ENCODE measurements at places on chromosomes 7 and 10.
A peak's percentile ranks its signal among the peaks of the same experiment; 100 is the strongest.

GRCh38 chr7:68433462-68434070 lies 1164.7 kb upstream of the AUTS2 start:
- DNase-seq = no peak

DNA sequence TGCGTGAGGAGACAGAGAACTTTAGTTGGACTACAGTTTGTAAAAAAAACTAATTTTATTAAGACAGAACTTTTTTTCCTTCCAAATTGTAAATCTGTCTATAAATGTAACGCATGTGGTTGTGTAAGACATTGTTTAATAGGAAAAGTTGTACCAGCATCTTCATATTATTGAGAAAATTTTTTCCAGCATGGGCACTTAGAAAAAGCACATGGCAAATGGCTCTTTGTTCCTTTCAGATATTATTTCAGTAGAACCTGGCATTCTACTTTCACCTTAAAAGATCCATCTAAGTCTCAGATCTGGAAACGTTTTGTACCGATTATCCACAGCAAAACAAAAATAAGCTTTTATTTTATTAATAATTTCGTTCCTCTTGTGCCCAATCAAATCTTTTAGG lies 43.2 kb downstream of the ZRANB1 start:
- DNase-seq = no peak

DNA sequence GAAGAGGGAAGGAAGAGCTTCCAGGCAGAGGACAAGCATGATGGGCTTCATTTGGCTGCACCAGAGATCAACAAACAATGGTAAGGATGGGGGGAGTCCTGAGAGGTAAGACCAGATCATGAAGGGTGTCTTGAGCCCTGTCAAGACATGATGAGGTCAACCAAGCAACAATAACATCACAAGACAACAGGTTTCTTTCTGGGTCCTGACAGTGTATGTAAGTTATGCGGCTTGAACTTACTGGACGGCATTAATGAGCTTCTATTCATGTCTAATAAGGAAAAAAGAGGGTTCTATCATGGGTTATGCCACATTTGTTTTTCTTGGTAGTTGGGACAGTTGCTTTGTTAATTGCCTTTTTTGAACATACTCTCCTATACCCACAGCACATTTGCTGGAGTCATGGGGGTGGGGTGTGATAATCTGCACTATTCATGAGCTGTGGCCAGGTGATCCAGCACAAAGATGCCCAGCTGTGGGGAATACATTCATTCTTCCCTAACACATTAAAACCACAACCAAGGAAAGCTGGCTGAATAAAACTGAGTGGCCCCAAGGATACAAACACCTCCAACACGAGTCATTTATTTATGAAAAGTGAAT lies 168.8 kb upstream of the KLF14 start:
- no peak for DNase-seq

GRCh38 chr7:80150611-80151273 lies 16.1 kb downstream of the GNAI1 start:
- DNase-seq = no peak

GRCh38 chr10:14837003-14837756 lies 657 bp downstream of the CDNF start:
- no peak for DNase-seq

DNA sequence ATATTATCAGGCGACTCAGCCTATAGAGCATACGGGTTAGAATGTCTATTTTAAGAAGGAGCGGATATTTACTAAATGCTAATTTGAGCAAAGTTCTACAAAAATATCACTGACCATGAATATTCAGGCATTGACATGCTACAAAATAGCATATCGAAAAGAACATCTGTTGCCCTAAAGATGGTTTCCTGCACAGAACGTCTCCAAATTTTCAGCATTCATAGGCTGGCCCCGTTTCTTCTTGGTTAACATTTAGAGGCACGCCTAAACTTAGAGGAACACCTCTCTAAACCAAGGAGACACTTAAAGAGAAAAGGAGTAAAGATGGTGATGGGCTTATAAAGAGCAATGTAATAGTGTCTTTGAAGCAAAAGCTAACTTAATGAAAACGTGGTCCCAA lies 1.3 kb upstream of the MINPP1 start:
- no peak for DNase-seq

GRCh38 chr7:130875901-130876300 lies 141.9 kb upstream of the KLF14 start:
- DNase-seq = no peak

DNA sequence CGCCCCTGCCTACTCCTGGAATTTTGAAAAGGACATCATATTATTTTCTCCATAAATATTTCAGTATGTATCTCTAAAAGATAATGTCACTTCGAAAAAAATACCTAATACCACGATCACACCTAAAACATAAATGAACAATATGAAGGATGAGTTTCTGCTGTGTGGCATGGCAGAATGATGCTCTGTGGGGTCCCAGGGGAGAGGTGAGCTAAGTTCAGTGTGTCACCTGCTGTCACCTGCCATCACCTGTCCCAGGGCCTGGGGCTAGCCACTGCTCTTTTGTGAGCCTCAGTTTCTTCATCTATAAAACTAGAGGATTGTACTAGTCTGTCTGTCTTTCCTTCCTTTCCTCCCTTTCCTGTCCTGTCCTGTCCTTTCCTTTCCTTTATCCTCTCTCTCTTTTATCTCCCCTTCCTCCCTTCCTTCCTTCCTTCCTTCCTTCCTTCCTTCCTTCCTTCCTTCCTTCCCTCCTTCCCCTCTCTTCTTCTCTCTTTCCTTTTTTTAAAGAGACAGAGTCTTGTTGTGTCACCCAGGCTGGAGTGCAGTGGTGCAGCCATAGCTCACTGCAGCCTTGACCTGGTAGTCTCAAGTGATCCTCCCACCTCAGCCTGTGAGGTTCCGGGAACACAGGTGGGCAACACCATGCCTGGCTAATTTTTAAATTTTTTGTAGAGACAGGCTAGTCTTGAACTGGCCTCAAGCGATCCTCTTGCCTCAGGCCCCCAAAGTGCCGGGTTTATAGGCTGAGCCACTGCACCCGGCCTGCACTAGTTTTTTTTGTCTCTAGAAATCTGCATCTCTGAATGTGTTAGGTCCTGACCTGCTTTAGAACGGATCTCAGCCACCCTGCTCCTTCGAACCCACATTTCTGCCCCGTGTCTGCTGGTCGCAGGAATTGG lies 43.1 kb downstream of the CUX1 start:
- no peak for DNase-seq

DNA sequence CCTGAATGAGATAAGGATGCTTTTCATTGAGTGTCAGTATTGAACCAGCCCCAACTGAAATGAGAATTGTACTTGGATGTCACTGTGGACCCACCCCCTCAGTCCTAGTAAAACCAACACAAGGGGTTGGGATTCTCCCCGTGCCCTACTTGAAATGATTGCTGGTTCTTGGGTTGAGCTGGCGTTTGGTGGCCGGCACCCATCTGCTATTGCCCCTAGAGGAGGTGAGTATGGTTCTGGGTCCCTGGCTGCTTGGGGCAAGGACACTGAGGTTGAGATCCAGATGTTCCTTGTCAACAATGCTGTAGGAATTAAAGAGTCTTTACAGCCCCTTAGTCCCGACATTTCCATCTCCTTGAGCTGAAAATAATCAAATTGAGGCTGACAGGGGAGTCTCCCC lies 170.0 kb upstream of the ZNF32 start:
- no peak for DNase-seq

DNA sequence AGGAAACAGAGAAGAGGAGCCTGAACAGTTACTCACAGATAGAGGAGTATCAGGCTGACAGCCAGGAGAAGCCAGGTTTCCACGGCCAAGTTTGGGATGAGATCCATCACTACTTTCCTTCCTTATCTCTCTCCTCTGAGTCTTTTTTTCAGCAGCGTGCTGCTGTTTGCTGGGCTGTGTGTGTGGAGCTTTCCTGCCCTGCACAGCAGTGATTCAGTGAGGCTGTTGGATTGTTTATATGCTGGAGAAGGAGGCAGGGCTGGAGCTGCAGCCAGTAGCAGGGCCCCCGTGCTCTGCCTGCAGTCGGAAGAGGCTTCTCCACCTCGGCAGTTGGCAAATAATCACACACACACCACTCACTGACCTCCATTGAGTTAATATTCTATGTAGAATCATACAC lies at the start of gene CYP3A7:
Gene CYP3A7, minus strand, starts transcription at position 210 of the 400 bp plus-strand sequence. Its CDS starts 103 bp downstream, at position 107.
- no peak for DNase-seq

- no peak for DNase-seq
Measured at GRCh38 chr10:49735848-49736563, 26.1 kb downstream of the OGDHL start.

- DNase-seq = no peak
Measured at GRCh38 chr7:79520543-79520942, 67.1 kb upstream of the MAGI2 start.

GRCh38 chr10:31011017-31011664 lies 20.5 kb downstream of the ZNF438 start:
- DNase-seq = no peak

GRCh38 chr7:155062411-155062810 lies 7.7 kb upstream of the HTR5A start:
- DNase-seq = no peak

- DNase-seq = no peak
Measured at GRCh38 chr7:33448035-33448434, 318.7 kb downstream of the BBS9 start.

DNA sequence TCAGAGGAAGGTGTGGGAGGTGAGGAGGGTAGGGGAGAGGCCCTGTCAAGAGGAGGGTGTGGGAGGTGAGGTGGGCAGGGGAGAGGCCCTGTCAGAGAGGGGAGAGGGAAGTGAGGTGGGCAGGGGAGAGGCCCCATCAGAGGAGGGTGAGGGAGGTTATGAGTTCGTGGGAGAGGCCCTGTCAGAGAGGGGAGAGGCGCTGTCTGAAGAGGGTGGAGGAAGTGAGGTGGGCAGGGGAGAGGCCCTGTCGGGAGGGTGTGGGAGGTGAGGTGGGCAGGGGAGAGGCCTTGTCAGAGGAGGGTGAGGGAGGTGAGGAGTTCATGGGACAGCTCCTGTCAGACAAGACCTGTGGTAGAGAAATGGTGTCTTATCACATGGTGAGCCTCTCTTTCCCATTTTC lies 74.4 kb downstream of the INPP5A start:
- DNase-seq = no peak

DNA sequence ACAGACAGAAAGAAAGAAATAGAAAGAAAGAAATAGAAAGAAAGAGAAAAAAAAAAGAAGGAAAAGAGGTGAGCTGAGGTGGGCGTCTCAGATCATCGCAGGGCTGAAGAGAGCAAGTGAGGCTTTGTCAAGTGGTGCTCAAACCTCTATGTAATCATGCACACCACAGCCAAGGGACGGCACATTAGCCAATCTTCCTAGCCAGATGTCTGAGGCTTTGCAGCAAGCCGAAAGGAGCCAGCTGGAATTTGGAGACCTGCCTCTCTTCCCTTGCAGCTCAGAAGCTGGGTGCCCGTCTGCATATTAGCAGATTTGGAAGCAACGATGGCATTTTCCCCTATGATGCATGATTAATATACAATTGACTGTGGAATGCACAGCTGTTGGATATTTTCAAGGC lies 52.5 kb downstream of the ADRA2A start:
- DNase-seq = no peak

GRCh38 chr7:153034791-153035190 lies 275.2 kb downstream of the ACTR3B start:
- DNase-seq = no peak

- no peak for DNase-seq
Measured at GRCh38 chr7:66883716-66884115, 37.3 kb upstream of the TMEM248 start.

GRCh38 chr7:30549931-30550493 lies 44.7 kb upstream of the GARS1 start:
- DNase-seq = no peak

DNA sequence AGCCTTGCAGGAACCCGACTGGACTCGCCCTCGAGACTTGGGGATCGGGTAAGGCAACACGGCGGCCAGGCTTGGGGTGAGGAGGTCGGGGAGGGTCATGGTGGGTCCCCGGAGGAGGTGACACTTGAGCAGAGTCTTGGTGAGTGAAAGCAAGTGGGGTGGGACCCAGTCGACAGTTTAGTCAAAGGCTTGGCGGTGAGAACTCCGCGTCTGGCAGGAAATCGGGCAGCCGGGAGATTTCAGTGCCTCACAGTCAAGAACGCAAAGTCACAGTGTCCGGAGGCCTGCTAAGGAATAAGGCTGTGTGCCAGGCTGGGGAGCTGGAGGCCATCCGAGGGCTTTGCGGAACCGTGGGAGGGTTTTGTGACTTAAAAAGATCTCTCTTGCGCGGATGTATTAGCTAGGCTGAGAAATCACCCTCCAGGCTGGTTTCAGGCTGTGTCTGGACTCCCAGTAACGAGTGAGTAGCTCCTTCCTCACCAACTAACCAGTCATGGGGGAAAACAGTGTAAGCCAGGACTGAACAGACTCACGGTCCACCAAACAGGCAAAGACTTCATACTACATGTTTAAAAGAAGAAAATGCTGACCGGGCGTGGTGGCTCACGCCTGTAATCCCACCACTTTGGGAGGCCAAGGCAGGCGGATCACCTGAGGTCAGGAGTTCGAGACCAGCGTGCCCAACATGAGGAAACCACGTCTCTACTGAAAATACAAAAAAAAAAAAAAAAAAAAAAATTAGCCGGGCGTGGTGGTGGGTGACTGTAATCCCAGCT lies 613 bp downstream of the AP5Z1 start:
- peak; percentile 44 for DNase-seq

DNA sequence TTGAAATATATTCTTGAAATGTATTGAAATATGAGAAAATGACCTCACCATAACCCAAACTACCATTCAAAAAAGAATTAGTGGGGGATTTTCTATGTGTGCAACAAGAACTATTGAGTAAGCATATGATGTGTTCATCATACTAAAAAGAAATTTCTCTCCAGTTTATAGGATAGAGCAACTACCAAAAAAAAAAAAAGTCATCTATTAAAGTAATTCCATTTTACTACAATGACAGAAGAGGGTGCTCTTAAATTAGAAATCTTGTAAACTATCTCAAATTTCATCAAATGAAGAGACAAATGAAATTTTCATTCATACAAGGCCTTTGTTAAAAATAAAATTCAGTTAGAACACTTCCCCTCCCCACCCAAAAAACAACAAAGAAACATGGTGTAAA lies 195.4 kb upstream of the PLXDC2 start:
- no peak for DNase-seq

DNA sequence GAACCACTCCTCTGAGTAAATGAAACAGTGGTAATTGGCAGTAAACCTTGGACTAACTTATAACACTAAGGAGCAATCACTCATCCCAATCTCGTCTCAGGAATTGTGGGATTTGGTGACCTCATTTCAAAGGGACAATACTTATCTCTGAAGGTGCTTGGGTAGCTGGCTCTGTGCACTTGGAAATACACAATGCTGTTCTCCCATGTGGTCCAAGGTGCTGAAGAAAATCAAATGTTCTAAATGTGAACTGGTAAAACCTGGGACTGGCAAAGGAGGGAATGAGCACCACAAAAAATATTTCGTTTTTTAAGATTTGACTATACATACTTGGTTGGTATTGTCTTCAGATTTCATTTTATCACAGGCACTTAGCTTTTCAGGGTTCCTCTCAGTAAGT lies 1193.0 kb downstream of the SORCS1 start:
- no peak for DNase-seq

DNA sequence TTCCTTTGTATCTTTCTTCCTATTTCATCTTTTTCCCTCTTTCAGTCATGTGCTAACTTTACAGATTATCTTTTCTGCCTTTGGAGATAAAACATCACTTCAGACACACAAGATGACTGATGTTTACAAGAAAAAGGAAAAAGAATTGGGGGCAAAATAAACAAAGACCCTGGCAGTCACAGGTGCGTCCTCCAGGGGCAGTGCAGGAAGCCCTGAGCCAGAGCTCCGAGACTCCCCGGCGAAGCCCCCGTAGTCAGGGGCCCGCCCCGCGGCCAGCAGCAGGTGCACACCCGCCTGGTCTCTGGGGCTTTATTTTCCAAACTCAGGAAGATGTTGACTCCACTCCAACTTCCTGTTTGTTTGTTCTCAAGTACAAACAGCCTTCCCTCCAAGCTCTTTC lies 10.2 kb downstream of the STK32C start:
- no peak for DNase-seq

GRCh38 chr7:83365746-83366145 lies 203.1 kb upstream of the PCLO start:
- DNase-seq = no peak

All from effector CD4-positive, alpha-beta T cell (primary cell).